Right lobe of liver (tissue), 6 donors: ENCODE measurements at places on chromosomes 3 and 15.

GRCh38 chr3:62445275-62445674 is 71.9 kb upstream of the FEZF2 start:
- no peak for DNase-seq

DNA sequence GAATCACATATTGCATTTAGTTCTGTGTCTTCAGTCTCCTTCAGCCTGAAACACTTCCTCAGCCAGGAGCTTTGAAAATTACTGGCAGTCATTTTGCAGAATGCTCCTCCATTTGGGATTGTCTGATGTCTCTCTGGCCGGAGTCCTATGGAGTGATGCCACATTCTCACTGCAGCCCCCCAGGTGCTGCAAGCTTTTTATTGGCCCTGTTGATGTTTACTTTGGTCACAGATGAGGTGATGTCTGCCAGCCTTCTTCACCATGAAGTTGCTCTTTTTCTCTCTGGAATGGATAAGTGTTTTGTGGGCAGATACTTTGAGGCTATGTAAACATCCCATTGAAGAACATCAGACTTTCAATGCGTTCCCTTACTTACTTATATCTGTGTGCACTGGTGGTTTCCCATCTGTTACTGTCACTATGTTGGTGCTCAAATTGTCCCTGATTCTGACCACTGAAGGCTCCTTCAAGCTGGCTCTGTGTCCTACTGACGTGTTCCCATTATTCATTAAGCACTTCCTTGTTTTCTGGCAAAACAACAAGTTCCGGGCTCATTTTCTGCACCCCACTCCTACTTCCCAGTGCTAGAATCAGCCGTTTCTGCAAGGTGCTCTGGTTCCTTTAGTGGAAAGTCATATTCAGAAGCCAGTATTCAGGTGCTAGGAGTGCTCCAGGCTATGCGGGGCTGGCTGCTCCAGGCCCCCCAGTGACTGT is 1.4 kb upstream of the CLEC3B start:
- DNase-seq, result no peak

DNA sequence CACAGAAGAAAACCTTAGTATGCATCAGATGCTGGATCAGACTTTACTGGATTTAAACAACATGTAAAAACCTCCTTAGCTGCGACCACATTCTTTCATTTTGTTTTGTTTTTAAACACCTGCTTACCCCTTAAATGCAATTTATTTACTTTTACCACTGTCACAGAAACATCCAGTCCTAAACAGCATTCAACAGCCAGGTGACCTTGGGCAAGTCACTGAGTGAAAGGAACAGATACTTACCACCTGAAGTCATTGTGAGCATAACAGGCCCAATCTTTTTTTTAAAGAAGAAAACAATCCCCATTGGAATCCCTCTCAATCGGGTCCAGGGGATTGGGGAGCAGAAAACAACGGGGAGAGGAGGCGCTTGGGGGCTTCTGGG is 390 bp downstream of the STARD5 start:
- DNase-seq, result no peak

DNA sequence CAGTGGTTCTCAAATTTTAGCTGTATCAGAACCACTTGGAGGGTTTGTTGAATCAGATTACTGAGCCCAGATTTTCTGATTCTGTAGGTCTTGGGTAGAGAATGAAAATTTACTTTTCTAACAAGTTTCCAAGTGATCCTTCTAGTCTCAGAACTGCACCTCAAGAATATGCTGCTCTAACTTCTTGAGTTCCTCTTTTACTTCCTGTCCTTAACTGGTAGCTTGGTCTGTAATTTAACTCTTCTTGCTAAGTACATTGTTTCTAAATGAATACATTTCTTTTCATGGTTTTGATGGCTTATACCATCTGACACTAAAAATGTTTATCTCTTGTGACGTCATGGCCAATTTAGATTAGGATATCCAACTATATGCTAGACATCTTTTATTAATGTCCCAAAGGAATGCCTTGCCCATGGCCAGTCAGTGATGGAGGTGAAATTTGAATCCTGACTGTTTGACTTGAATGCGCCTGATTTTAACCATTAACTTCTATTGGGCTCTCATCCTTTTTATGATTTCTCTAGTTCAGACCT is 262.6 kb upstream of the NAALADL2 start:
- DNase-seq, result no peak
